Fibroblast of skin of scalp (primary cell): ENCODE measurements at places on chromosomes 7 and 10.

GRCh38 chr7:28815928-28816373 lies 142.2 kb downstream of the TRIL start:
- DNase-seq = no peak

DNA sequence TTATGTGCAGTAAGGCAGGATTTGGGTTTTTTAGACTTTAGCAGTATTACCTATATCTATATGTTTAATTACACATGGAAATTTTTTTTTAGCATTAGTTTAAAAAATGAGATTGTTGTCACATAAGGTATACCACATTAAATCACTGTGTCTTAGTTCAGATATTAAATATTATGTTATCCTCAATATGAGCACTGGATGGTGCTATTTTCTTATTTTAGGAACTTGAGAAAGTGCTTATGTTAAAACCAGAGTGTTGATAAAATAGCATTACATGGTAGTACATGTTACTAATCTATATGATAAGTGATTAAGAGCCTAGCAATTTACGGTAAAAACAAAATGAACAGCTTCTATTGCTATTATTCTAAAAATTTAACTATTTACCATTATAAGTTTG lies 28.8 kb downstream of the MIOS start:
- DNase-seq = peak; percentile 27

GRCh38 chr10:95469676-95470075 lies 91.5 kb downstream of the SORBS1 start:
- DNase-seq = no peak

GRCh38 chr10:69906425-69906824 lies 104.7 kb downstream of the COL13A1 start:
- no peak for DNase-seq

GRCh38 chr10:78266741-78267469 lies 233.2 kb downstream of the RPS24 start:
- no peak for DNase-seq

GRCh38 chr10:100020886-100021253 lies 11.1 kb upstream of the DNMBP start:
- no peak for DNase-seq

- peak; percentile 26 for DNase-seq
Observed at GRCh38 chr10:116490028-116490662, 55.6 kb upstream of the PNLIP start.

GRCh38 chr7:70615066-70615606 lies 516.8 kb upstream of the GALNT17 start:
- DNase-seq = no peak

GRCh38 chr10:75424571-75424970 lies 6.9 kb upstream of the LRMDA start:
- DNase-seq = no peak

- DNase-seq = no peak
Observed at GRCh38 chr10:124224331-124225028, 131.1 kb upstream of the CHST15 start.

GRCh38 chr10:121747163-121747775 lies 149.0 kb upstream of the FGFR2 start:
- no peak for DNase-seq

DNA sequence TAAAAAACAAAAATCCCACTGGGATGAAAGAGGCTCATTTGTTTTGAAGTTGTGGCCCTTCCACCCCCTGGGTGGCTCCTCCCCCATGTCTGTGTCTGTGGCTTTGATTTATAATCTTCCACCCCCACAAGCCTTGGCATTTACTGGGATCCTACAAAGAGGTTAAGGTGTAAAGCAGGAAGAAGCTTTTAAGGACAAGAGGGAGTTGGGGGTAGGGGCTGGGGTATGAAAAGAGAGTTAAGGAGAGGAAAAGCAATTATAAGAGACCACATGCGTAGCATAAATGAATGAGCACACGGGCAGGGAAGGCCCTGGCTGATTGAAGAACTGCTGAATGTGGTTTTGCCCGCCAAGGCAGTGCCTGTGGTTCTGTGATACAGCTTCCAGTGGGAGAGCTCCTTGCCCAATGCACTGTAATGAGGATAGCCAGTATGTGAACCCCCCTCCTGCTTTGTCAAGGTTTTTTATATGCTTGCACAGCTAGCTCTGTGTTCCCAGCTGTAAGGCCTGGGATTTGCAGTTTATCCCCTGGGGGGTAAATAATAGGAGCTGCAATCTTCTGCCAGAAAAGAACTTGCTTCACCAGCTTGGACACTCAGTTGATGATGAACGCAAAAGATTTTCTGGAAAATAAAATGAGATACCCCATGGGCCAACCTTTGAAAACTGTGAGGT lies 34.7 kb upstream of the KMT2E start:
- peak; percentile 54 for DNase-seq

GRCh38 chr7:31890198-31890597 lies 180.0 kb downstream of the PDE1C start:
- DNase-seq = no peak

- DNase-seq = no peak
Observed at GRCh38 chr7:66698652-66699205, 41.8 kb upstream of the RABGEF1 start.

- peak; percentile 19 for DNase-seq
Observed at GRCh38 chr7:132580277-132580676, 4.0 kb upstream of the PLXNA4 start.

GRCh38 chr10:88541116-88541626 lies 41.9 kb downstream of the RNLS start:
- no peak for DNase-seq

- peak; percentile 93 for DNase-seq
Observed at GRCh38 chr7:2109936-2110609, 122.7 kb downstream of the MAD1L1 start.

DNA sequence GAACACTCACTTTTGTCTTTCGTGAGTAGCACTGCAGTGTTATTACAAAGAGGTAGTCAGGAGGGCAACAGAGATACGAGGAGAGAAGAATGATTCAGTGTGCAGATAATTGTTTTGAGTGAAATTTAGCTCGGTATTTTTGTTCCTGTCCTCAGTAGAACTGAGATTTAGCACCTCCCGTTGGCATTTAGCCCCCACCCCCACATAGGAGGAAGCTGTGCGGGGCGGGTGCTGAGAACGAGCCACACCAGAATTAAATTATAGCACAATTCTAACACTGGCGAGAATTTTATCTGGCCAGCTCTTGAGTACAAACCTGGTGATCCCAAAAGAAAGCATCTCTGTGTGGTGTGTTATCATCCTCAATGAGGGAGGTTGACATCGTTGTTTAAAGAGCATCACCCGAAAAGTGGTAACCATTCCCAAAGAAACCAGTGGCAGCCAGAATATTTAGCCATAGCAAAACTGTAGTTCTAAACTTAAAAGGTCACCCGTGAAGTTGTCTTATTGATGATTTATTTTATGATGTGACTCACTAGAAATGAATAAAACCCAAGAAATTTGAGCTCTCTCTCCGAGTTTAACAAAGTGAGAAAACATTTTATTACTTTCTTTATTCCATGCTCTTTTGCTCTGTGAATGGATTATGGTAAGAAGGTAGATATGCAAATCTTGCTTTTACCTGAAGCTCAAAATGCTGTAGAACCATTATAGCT lies 612.2 kb downstream of the SUGCT start:
- DNase-seq = no peak

DNA sequence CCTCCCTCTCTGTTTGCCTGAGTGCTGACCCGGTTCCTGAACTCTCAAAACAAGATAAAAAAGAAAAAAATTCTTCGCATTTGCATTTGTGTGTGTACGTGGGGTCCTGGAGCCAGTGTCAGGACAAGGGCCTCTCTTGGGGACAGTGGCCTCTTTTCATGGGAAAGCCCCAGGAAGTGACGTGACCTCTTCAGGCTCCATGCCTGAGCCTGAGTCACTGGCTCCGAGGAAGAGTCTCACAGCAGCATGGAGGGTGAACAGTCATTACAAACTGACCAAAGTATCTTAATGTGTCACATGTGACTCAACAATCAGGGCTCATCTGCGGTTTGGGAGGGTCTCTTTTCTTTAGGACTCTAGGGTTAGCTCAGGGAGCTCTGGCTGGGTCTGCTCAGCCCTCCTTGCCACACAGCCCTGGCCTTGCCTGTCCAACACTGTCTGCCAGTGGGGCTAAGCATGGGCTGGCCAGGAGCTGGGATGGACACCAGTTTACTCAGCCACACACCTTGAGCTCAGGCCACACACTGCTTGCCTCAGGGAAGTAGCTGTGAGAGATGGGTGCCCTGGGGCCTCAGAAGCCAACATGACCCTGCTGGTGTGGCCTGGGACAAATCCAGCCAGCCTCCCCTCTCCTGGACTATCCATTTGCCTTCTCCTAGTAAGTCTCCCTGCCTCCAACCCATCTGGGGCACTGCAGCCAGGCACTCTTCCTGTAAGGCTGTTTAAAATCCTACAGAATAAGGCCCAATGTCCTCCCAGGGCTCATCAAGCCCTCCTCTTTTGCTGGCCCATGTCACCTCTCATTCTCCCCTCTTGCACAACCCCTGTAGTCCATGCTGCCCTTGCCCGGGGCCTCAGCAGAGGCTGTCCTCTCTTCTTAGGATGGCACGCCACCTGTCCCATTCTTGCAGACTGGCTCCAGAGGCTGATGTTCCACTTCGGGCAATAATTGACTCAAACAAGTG lies 10.5 kb downstream of the TMEM273 start:
- peak; percentile 91 for DNase-seq

DNA sequence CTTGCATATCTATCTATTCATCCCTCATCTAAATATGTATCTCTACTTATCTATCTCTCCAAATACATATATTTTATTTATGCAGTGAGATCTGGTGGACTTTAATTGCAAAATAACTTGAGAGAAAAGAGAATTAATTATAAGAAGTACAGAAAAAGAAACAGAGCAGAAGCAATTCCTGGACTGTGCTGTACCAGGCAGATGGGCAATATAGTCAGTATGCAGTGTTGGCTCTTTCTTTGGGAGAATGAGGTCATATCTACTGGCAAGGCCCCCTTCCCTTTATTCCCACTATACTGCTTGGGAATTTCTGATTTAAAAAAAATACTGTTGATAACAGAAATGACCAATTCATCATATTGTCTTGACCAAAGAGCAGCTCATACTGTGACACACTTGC lies 49.0 kb upstream of the TOMM7 start:
- DNase-seq = no peak

DNA sequence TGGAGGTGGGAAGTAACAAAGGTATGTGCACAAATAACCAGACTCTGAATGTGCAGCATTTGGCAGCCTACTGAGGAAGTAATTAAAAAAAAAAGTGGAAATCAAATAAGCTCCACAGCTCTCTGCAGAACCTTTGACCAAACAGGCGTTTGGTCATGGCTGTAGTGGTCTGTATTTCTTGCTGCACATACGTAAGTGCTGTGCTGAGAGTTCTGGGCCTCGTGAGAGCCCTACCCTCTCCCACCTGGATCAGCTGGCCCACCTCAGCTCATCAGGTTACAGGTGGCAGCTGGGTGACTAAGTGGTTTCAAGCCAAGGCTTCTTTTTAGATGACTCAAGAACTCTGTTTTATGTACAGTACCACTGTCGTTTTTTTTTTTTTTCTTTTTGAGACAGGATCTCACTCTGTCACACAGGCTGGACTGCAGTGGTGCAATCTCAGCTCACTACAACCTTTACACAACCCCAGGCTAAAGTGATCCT lies 178.2 kb upstream of the KLF6 start:
- DNase-seq = no peak

GRCh38 chr10:5858811-5859210 lies 30.9 kb downstream of the ANKRD16 start:
- DNase-seq = no peak

GRCh38 chr10:1166828-1167275 lies 110.7 kb downstream of the WDR37 start:
- DNase-seq = no peak

DNA sequence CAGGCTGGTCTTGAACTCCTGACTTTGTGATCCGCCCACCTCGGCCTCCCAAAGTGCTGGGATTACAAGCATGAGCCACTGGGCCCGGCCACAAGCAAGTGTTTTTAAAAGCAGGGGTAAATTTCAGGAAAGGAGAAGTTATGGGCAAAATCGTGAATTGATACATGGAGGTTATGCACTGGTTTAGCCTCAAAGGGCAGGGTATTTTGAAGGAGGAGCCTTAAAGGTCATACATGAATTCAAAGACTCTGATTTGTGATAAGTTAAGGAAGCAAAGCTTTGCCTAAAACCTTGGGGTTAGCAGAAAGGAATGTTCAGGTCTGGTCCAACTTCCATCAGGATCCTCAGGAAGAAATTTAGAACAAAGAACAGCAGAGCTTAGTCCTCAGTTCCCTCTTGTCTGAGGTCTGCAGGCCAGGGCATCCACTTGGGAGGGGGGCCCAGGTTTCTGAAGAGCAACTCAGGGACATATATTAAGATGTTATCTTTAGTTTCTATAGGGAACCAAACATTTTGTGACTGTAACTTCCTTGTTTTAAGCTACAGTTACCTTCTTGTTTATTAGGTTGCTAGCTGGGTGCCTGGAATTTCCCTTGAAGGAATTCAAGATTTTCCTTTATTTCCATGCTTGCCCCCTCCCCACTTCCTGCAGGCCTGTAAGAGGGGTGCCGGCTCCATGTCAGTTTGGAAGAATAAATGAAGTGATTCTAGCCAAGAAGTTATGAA lies 2.8 kb upstream of the REPIN1 start:
- no peak for DNase-seq

- DNase-seq = no peak
Observed at GRCh38 chr10:120805014-120805812, 45.9 kb upstream of the WDR11 start.
